ENCODE measurements at places on chromosomes 6 and 20.

DNA sequence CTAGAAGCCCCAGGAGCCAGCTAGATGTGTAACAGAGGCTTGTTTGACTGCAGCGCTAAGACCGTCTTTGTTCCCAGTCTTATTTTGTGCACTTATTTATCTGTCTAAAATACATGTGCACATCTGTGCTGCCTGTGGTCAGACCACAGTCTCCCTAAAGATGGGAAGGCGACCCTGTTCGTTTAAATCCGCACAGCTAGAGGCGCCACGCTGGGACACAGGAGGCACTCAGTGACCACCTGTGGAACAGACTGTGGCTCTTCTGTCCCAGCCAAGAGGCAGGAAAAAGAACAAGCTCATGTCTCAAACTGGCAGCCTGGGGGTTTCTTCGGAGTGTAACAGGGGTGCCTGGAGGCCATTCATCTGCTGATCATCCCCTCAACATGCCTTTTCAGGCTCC, 66.8 kb downstream of the CPNE5 start:
- DNase-seq, result no peak

DNA sequence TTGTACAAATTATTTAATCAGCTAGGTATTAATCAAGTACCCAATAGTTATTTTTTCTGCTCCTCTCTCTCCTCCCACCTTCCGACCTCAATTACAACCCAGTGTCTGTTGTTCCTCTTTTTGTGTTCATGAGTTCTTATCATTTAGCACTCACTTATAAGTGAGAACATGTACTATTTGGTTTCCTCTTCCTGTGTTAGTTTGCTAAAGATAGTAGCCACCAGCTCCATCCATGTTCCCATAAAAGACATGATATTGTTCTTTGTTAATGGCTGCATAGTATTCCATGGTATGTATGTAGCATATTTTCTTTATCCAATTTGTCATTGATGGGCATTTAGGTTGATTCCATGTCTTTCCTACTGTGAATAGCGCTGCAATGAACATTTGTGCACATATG, 652.8 kb upstream of the CITED2 start:
- no peak for DNase-seq

DNA sequence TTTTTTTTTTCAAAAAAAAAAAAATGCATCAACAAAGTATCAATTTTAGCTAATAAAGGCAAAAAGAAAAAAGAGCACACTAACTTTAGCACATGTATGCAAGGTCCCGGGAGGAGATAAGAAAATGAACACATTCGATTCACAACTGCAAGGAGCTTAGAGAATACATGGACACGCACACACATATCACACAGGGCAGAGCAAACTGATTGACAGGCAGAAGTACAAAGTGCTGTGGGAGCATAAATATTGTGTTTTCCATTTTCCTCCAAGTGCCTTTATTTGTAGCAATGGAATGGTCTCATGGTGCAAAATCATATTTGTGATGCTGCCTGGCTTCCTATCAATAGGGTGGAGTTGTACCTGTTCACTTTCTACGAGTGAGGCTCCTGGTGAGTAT, 63.8 kb downstream of the SGK1 start:
- DNase-seq, result no peak

DNA sequence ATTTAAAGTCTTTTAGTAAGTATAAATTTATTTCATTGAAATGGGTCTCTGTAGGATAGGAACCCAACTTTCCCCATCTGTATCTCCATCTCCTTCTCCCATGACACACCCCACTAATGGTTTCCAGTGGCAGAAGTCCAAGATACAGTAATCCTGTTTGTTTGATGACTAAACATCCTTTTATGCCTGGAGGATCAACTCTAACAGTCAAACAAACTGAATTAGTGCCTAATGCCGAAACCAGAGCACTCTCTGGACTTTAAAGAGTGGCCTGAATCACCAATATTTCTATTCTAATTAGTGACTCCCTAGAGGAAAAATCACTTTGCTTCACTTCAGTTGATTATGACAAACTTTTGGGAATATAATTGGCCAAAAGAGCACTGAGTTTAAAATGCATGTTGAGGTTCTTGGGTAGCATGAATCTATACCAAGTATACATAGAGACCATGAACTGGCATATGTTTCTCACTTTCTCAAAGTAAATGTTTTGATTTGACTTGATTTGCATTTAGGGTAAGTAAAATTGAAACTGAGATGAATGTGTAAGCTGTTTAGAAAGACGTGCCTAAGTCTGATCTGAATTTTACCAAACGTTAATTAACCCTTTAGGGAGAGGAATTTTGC, 776.4 kb upstream of the NRSN1 start:
- DNase-seq, result no peak

- no peak for DNase-seq
Observed at GRCh38 chr20:43065299-43065698, 124.4 kb downstream of the PTPRT start.

DNA sequence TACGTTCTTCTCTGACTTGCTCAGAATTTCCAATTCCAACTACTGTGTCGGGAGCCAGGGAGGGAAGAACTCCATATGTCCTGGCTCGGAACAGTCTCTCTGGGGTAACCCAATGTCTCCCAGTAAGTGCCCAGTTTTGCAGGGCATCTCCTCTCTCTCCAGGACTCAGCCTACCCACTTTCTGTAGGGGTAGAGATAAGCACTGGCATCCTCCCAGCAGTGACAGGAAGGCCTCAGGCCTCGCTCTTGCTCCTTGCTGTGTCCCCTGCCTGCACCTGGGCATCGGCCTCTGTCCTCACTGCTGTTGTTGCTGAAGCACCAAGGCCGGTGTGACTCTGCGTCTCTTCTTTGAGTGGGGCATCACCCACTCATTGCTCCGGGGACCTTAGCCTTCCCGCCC, 388.9 kb upstream of the JARID2 start:
- no peak for DNase-seq

DNA sequence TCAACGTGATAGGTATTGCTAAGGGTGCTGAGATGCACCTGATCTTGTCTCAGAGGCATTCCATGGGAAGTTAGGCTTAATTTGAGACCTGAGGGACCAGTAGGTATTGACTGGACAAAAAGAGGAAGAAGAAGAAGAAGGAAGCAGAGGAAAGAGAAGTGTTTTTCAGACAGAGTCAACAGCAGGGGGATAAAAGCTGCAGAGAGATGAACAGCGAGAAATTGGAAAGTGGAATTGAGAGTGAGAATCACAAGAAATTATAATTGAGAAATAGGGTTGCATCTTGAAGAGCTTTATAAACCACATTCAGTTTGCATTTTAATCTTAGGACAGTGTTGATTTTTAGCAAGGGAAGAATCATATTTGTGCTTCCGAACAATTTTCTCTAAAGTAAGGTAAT, 254.0 kb downstream of the CD83 start:
- no peak for DNase-seq

DNA sequence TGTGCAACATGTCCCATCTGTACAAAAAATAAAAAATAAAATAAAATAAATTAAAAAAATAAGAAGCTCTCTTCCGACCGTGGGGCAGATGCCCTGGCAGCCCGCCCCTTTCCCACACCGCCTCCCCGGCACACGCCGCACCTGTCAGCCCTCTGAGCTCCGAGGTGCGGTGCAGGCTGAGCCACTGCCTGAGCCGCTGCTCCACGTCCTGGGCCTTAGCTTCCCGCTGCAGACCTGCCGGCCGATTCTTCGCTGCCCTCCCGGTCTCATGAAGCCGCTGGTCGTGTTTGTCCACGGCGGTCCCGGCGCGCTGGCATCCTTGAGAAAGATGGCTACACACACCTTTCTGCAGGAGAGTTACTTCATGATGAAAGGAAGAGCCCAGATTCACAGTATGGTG, 10.7 kb upstream of the CLPSL2 start:
- DNase-seq, result no peak

DNA sequence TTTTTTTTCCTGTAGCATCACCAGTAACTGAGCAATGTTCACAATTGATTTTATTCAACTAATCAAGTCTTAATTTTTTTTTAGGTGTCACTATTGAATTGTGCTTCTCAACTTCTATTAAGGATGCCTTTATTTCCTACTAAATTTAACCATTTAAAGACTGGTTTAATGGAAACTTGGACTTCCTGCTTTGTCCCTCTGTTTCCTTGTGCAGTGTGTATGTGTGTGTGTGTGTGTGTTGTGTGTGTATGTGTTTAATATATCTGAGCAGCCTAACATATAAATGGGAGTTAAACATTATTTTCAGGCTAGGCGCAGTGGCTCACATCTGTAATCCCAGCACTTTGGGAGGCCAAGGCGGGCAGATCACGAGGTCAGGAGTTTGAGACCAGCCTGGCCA, 1.8 kb downstream of the SERPINB6 start:
- DNase-seq, result no peak

GRCh38 chr6:110755411-110755834, 59.8 kb downstream of the CDK19 start:
- DNase-seq, result no peak

DNA sequence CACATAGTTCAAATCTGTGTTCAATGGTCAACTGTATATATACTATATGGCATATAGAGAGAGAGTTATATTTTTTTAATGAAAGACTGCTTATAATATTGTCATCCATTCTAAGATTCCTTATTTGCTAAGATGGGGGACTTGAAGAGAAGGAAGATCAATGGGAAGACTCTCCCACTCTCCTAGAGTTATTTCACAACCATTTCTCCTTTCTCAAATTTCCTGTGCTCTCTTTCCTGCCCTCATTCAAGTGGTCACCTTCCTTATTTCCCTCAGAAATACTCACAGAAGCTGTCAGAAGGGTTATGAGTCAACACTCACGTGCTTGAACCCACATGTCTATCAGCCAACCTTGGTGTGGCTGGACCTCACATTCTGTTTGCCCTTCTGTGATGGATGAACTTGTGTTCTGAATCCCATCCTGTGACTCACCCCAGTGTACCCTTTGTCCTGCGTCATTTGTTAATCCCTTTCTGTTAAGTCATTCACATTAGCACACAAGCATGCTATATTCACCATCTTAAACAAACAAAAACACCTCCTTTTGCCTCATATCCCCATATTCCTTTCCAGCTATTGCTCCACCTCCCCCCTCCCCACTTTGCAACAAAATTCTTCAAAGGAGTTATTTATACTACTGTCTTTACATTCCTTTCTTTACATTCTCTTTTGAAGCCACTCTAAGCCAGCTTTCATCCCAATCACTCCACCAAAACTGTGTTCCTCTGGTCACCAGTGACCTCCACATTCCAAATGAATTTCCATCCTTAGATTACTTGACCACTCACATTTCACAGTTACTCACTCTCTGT, 279.3 kb upstream of the TCF21 start:
- no peak for DNase-seq

Data from caudate nucleus (tissue), 63 donors.